Breast epithelium (tissue), 4 donors: ENCODE measurements at places on chromosomes 5 and 9. TPM values are rescaled to one million over a fixed set of nuclear protein-coding genes. Genes with fewer than 3 reads are reported as not detected.

DNA sequence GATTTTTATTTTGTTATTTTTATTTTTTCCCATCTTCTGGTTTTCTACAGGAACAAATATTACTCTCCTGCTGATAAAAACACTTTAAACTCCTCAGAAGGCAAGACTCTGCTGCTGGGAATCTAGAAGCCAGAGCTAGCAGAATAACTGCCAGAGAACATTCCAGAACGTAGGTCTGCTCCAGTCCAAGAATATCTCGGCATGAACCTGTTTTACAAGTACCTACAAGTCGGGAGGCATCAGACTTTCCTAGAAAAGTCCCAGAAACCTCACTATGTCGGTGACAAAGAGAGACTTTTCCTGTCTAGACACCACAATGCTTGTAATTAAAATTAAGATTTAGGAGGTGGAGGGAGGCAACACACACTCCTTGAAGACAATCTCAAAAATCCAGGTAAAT lies 41.4 kb downstream of the FABP6 start:
- peak; percentile 58 for DNase-seq

- DNase-seq: no peak
Observed at GRCh38 chr9:7844242-7844641, 44.7 kb upstream of the DMAC1 start.

GRCh38 chr5:60382716-60383115 lies 317.2 kb downstream of the DEPDC1B start:
- DNase-seq: no peak

DNA sequence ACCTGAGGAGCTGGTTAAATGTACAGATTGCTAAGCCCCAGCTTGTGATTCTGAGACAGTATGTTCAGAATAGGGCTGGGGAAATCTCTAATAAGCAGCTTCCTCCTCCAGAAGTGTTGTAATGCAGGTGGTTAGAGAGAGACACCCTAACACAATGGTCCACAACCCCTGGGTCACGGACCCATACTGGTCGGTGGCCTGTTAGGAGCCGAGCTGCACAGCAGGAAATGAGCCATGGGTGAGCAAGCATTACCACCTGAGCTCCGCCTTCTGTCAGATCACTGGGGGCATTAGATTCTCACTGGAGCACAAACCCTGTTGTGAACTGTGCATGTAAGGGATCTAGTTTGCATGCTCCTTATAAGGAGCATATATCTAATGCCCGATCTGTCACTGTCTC lies 61.8 kb downstream of the SLC36A1 start:
- DNase-seq: no peak

Gene MCIDAS
- 0.73 TPM for total RNA-seq
